ENCODE measurements at places on chromosomes 5 and 9.

DNA sequence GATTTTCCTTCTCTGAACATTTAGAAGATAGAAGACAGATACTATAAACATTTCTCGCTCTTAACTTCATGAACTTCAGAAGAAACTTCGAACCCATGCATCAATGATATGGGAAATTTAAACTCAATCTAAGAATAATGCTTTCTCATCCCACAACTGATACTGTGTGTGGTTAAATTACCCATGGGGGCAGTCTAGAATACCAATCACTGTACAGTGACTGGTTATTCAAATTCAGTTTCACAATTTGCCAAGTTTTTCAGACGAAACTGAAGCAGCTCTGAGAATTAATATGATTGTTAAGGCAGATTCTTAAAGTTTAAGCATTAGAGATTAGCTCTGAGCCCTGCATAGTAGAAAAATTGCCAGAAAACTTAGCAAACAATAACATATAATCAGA lies 431.0 kb downstream of the SH3GL2 start:
- DNase-seq: no peak

- DNase-seq: no peak
Observed at GRCh38 chr5:76807296-76807695, 11.5 kb upstream of the F2RL1 start.

GRCh38 chr9:133221177-133221809 lies 12.2 kb upstream of the OBP2B start:
- DNase-seq: no peak

DNA sequence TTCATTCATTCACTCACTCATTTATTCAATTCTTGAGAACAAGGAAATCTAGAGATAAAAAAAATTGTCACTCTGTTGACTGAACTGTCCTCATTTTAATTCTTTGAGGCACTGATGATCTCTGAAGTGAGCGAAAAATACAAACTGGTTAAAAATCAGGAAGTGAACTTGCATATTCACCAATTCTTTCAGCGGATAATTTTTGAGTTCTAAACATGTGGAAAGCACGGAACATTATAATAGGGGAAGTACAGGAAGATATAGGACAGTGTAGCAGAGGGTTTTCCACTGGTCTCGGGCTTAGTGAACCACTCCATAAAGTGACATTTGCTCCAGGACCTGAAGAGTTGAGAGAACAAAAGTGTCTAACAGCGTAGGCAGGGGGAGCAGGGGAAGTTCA lies 169.5 kb downstream of the TLR4 start:
- no peak for DNase-seq

- no peak for DNase-seq
Observed at GRCh38 chr9:7607421-7607820, 192.2 kb downstream of the DMAC1 start.

- no peak for DNase-seq
Observed at GRCh38 chr9:100351508-100351907, 1.2 kb downstream of the TEX10 start.

DNA sequence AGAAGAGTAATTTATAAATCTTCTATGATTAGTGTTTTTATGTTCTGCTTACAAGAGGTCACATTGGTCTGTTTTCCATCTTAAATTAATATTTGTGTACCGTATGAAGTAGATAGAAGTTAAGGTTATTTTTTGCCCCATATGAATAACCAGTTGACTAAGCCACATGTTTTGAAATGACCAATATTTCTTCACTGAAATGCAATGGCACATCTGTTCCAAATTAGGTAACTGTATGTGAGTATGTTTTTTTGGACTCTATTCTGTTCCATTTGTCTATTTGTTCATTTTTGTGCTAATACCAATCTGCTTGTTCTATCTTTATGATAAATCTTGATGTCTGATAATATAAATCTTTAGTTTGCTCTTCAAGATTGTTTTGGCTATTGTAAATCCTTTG lies 17.7 kb downstream of the JAK2 start:
- DNase-seq: no peak

DNA sequence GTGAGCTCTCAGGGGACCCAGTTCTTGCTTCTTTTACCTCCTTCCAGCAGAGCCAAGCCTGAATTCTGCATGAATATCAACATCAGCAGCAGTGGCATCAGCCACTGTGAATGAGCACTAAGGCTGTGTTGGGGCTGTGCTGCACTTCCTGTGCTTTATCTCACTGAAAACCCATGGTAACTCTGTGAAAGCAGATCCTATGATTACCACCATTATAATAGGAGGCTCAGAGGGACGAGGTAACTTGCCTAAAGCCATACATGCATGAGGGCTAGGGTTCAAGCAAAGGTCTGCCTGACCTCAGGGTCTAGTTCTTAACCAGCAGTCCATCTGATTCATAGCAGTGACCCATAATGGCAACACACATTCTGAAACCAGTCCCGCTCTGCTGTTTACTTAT lies 60.5 kb upstream of the RAPGEF1 start:
- DNase-seq: no peak

DNA sequence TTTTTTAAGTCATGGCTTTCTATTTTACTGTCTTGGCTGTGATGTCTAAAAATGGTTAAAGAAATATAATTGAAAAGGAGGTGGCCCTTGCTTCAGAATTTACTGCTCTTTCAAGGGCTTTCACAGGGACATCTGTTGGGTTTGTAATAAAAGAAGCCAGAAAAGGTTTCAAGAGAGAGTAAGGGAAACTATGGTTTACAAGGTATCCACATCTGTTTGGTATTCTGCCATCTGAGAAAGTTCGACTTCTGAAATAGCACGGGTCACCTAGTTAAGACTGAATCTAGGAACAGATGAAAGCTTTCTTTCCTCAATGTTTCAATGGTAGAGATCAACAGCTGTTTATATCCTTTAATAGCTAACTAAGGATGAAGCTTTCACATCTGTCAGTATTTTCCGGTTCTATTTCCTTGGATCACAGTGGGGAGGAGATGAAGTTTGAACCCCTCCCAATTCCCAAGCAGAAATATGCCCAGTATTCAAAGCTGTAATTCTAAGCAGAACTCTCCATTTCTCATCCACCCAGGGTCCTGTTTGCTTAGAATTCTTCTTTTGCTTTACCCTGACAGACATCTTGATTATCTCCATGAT lies 72.8 kb upstream of the IFNK start:
- DNase-seq: no peak

- DNase-seq: no peak
Observed at GRCh38 chr5:18771097-18771610, 1136.9 kb downstream of the TAF11L14 start.

DNA sequence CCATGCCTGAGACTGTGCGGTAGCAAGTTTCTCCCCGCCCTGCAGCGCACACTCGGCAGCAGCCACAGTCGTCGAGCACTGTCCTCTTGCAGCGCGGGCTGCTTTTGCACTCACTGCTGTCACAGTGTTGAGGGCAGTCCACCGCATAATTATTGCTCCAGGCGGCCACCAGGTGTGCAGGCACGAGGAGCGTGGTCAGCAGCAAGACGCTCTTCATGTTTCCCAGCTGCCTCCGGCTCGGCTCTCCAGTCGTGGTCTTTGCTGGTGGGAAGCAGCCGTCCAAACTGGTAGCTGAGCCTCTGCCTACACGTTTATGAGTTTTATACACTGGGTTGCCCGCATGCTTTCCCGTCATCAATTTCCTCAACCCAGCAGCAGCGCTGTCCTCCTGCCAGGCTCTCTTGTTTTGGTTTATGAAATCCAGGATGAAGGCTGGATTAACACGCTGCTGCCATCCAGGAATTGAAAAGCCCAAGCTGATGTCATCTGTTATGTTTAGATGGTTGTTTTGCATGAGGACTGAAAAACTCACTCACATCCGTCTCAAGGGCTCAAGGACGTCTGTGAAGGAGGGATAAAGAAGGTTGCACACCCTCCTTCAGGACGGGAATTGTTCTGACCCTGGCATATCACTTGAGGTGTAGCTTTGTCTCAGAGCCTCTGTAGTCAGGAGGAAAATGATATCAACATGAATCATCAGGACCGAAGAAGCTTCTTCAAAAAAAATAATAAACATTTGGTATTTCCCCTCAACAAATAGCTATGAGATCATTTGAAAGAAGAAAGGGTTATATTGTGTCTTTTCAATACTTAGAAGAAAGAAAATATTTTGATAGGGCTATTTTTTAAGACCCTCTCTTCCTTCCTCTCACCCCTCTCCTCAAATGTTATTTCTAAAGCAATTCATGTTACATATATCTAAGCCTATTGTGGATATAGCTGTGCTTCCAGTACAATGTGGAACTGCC lies at the start of gene ESM1:
Gene ESM1 (minus strand): TSS at position 293 of the 968 bp plus-strand sequence. CDS start 76 bp downstream, at position 217.
- no peak for DNase-seq

GRCh38 chr5:10702040-10702629 lies 58.9 kb downstream of the DAP start:
- DNase-seq: peak; percentile 43

- peak; percentile 78 for DNase-seq
Observed at GRCh38 chr9:129027685-129028191, 393 bp downstream of the SH3GLB2 start.

DNA sequence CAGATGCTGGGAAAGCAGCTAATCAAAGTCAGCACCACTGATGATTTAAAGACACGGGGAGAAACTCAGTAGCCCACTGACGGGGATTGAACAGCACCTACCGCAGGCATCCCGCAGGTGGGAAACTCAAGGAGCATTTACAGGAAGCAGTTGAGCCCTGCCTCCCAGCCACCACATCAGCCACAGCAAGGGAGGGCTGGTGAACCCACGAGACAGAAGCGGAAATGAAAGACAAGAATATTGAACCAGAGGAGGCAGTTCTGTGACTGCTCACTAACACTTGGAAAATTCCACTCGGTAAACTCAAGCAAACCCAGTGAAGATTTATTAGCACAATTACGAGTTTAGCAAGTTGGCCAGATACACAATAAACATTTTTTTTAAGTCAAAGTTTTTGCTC lies 10.6 kb upstream of the FAM163B start:
- DNase-seq: no peak

DNA sequence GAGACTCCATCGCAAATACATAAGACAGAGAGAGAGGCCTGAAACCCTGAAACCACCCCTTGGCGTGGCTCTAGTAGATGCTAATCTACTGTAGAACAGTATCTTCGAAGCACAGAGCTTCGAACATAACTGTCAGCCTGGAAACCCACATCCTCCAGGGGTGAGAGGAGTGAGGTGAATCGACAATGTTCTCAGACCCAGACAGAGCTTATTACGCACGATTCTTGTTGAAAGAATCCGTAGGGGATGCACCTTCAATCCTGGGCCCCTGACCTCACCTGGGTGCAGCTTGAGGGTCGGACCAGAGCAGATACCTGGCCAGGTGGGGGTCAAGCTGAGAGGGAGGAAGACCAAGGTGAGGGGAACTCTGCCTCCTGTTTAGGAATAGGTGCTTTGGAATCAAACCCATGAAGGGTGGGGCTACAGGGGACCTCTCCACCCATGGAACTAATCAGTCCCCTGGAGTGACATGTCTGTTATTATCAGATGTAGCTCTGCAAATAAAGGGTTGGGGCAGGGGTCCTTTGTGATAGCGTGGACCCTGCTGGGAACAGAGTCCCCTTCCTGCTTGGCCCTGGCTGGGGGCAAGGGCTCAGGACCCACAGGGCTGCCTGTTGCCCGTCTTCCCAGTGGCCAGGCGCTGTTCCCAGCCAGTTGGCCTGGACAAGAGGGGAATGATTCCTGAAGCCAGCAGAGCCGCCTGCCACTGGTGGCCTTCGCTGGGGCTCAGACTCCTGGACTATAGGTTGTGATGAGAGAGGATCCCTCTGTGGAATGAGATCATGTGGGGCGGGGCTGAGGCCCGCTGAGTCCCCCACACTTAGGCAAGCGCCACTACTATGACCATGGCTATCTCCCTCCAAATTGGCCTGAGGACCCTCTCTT lies 41.2 kb downstream of the DBH start:
- peak; percentile 59 for DNase-seq

- DNase-seq: no peak
Observed at GRCh38 chr5:73300337-73301207, 127.6 kb downstream of the TMEM174 start.

DNA sequence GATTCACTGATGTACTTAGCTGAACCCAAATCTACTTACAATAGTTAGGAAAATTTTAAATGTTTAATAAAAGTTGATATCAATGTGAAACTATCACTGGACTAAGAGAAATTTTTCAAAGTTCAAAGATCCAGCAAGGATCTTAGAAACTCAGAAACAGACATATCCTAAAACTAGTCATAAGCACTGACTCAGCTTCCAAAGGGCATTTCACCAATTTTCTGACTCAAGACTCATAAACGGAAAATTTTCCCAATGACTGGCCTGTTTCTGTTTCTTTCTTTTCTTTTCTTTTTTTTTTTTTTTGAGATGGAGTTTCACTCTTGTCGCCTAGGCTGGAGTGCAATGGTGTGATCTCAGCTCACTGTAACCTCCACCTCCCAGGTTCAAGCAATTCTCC lies 66.6 kb downstream of the CDC14B start:
- DNase-seq: no peak

DNA sequence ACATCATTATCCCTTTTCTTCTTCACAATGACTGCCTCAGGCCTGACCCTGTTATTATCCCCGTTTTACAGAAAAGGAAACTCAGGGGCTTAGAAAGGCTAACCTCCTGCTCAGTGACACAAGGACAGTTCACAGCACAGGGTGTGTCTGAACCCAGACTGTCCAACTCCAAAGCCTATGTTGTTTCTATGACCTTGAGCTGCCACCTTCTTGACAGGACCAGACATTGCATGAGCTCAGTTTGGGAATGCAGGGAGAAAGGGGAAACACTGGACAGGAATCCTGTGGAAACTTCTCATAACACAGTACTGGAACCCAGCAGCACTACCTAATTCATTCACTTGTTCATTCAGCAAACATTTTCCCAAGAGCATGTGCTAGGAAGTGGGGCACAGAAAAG lies 472.8 kb downstream of the CDK5RAP2 start:
- no peak for DNase-seq

DNA sequence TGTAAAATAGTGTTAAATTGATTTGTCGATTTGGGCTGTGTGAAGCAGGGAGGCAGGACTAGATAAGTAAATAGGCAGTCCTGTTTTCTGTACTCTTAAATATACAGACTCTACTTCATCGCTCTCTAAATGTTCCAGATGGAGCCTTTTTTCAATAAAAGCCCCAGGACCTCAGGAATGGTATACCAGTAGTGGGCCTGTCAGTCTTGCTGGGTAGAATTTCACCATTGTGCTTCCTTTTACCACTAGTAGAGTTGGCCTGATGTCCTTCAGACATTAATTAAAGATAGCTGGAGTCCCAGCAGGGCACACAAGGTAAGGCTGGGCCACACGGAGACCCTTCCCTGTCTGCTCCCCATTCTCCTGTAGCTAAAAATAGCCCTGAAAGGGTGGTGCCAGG lies 6.0 kb downstream of the SNX18 start:
- DNase-seq: no peak

DNA sequence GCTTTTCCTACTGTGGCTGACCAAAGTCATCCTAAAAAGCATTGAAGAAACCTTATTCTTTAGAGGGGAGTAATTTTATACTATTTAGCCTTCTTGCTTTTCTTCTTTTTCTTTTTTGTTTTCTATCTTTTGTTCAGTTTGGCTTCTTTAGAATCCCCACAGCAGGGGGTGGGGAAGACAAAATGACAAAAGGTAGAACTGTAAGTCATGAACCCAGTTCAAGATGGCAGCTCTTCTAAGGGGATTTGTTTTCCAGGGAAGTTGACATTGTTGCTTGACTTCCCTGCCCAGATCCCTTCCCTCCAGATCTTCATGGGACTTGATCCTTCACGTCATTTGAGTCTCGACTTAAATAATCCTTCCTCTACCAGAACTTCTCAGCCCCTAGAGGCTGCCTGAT lies 692.4 kb upstream of the DMAC1 start:
- no peak for DNase-seq
